AG04449 (cell line): ENCODE measurements at places on chromosomes 16 and 17.

DNA sequence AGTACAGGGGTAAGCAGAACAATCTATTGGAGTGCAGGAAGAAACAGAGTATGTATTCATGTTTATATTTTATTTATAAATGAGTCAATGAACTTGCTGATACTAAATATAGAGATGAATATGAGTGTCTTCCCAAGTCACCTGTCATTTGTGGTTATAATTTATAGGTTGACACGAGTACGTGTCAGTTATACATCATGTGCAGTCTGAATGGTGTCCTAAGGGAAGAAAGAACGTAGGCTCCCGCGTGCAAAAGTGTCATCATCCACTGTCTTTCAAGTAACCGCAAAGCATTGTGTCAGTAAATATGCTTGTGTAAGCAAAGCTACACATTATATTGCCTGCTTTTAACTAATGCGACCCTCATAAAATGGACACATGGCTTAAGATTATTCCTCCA, 786.1 kb downstream of the KCNJ2 start:
- no peak for DNase-seq

GRCh38 chr16:67397036-67397801, 3.9 kb upstream of the TPPP3 start:
- DNase-seq = no peak

- DNase-seq = no peak
Measured at GRCh38 chr16:11484691-11485258, 101.9 kb downstream of the LITAF start.

GRCh38 chr17:70011750-70012149, 63.3 kb upstream of the KCNJ16 start:
- DNase-seq = no peak

GRCh38 chr17:1229349-1229899, 40.8 kb upstream of the BHLHA9 start:
- DNase-seq = no peak

- no peak for DNase-seq
Measured at GRCh38 chr17:1878419-1879121, 48.8 kb downstream of the RPA1 start.

- DNase-seq = no peak
Measured at GRCh38 chr16:86353148-86353547, 157.2 kb upstream of the FOXF1 start.

DNA sequence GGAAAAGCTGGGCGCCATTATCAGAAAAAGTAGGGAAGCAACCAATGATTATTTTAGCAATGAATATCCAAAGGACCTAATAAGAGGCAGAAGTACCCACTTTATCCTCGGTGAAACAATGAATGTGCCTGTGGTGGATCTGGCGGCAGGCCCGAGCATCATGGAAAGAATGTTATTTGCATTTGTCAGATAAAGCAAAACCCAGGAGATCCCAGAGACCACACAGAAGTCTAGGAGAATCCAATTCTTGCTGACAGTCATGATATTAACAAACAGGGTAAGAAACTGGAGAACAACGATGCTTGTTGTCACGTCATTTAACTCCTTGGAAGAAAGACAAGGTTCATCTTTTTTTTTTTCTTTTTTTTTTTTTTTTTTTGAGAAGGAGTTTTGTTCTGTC, 12.0 kb upstream of the TNRC6A start:
- DNase-seq = no peak
